ENCODE measurements at places on chromosomes 3 and 15.

DNA sequence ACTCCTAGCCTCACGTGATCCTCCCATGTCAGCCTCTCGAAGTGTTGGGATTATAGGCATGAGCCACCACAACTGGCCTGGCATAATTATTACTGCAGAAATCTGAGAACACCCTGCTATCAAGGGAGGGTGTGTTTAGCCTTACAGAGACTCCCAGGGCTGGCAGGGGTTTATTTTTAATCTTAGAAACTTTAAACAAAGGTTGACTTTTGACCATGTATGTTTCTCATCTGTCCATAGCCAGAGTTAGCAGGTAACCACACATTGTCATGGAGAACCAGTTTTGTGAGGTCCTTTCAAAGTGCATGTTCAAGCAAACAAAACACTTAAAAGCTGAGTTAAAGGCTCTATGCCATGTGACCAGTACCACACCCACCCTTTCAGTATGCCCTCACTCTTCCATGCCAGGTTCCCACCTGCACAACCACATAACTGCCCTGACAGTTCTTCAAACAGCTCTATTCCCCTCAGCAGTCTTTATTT is 11.1 kb downstream of the SIAH2 start:
- DNase-seq = no peak

DNA sequence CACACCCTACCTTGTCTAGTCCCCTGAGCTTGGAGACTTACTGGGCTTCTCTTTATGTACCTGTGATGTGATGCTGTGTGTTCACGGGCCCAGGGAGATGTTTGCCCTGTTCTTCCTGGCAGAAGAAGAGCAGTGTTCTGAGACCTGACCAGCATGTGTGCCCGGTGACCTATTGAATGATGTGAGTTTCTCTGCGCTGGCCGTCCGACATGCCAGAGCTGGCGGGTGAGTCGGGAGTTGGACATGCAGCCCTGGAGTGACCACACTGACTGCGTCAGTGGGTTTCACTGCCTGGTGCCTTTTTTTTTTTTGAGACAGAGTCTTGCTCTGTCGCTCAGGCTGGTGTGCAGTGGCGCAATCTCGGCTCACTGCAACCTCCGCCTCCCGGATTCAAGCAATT is 42.3 kb downstream of the CGNL1 start:
- DNase-seq = no peak

- no peak for DNase-seq
Observed at GRCh38 chr3:127203024-127203423, 10.1 kb downstream of the PRR23E start.

- DNase-seq = no peak
Observed at GRCh38 chr3:197205265-197205664, 93.1 kb downstream of the DLG1 start.

- no peak for DNase-seq
Observed at GRCh38 chr3:155701882-155702465, 42.9 kb downstream of the PLCH1 start.

DNA sequence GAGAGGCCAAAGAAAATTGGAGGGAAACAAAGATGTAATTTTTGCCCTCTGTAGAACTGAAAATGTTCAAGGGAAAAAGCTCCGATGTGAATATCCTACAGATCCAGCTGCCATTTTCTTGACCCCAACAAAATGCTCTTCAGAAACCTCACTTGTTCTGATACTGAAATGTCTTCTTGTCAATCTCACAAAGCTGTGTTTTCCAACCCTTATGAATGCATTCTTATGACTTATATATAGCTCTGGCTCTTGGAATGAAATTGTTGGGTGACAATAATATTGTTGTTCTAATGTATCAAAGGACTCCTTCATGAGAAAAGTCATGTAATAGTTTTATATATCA is 157.1 kb upstream of the TGFBR2 start:
- no peak for DNase-seq

- DNase-seq = no peak
Observed at GRCh38 chr3:155462672-155463071, 169.2 kb upstream of the STRIT1 start.

DNA sequence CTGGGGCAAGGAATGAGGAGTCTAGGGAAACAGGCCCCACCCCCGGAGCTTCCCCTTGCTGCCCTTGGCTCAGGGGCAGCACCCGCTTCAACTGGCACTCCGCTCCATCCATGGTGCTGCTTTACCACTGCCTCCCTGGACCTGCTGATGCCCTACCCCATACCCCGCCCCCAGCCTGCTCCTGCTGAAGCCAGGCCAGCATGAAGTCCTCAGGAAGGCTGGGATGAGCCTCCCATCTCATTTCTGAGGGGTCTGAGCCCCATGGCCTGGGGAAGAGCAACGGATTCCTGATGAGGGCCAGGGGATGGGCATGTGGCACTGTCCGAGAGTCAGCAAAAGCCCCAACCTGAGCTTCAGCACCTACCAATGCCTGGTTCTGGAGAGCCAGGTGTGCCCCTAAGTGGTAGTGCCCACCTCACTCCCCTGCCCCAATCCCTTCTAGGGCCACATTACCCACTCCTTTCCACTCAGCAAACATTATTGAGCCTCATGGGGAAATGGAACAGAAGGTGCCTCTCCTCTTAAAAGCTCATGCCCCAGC is 21.0 kb downstream of the SEC61A1 start:
- DNase-seq = no peak

GRCh38 chr3:123318374-123318773 is 116.6 kb downstream of the SEC22A start:
- no peak for DNase-seq

DNA sequence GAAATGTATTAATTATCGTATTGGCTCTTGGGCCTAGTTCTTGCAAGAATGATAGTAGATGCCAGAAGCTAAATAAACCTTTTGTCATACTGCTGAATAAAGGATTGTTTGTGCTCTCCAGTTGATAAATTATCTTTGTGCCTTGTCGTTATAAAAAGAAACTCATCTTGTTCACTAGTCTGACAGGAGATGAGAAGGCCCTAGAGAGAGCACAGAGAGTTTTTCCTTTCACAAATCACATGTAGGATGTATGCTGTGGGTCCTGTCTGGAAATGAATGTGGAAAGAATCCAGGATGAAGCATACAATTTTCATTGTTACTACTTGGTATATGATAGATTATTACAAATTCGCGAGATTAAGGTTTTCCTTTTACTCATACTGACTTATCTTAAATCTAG is 113.0 kb downstream of the NLGN1 start:
- no peak for DNase-seq

DNA sequence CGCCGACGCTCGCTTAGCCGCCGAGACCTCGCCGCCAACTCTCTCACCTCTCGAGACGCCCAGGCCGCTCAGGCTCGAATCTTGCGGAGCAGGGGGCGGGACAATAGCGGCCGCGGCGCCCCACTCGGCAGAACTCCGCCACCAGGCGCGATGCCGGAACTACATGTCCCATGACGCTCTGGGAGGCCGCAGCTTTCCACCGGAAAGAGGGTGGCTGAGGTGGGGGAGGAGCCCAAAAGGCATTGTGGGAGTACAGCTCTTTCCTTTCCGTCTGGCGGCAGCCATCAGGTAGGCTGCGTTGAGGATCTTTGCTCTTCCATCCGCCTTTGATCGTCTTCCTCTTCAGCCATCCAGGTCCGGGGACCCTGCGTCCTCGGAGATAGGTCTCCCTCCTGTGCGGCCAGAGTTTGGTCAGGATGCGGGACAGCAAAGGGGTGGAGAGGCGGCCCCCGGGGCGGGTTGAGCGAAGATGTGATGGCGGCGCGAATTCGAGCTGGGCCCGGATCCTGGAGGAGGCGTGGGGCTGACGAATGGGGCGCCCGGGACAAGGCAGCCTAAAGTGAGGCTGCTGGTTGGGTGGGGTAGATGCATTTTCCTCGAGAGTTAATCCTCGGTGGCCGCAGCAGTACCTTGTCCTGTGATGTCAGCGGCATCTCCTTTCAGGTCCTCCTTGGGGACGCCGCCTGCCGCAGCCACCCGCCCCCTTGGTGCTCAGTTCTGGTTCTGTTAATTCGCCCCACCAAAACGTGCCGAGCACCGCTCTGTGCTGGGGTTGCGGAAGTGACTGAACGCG is at the start of the genes NKIRAS1 and RPL15:
Gene NKIRAS1 (minus strand): TSS at position 105 of the 793 bp plus-strand sequence. CDS start 6,086 bp downstream, outside the sequence.
Gene RPL15 (plus strand): TSS at position 247 of the 793 bp plus-strand sequence. CDS start 728 bp downstream, outside the sequence.
- DNase-seq = peak; percentile 91

Measured in activated T-helper 1 cell treated with anti-CD3 and anti-CD28 coated beads, Interleukin-2, amount 50 U/mL, for 16 hours (primary cell).